Subcutaneous adipose tissue (tissue), 4 donors: ENCODE measurements at places on chromosomes 12 and 14. TPM values are rescaled to one million over a fixed set of nuclear protein-coding genes. Genes with fewer than 3 reads are reported as not detected.

LRRC9 gene
- total RNA-seq, result not detected

KRT6C gene
- not detected for total RNA-seq

SCN8A gene
- 0.49 TPM for total RNA-seq

LIN7A gene
- total RNA-seq, result 11.1 TPM

DPF3 gene
- 6.8 TPM for total RNA-seq

GLT1D1 gene
- total RNA-seq, result not detected

TAS2R50 gene
- total RNA-seq, result 4.6 TPM

REM2 gene
- 0.34 TPM for total RNA-seq

HRK gene
- 0.17 TPM for total RNA-seq

AACS gene
- 40.5 TPM for total RNA-seq

GYS2 gene
- 3.1 TPM for total RNA-seq

VRK1 gene
- total RNA-seq, result 13.6 TPM

FAM181A gene
- total RNA-seq, result not detected

TAS2R7 gene
- not detected for total RNA-seq

GAS2L3 gene
- 8.3 TPM for total RNA-seq

ACOT4 gene
- 4.9 TPM for total RNA-seq

DTX3 gene
- total RNA-seq, result 3.7 TPM

MAP1LC3B2 gene
- total RNA-seq, result 1.1 TPM

AMN gene
- not detected for total RNA-seq

LPAR5 gene
- 0.82 TPM for total RNA-seq

KRT6B gene
- not detected for total RNA-seq

DCAF5 gene
- 40.3 TPM for total RNA-seq

OTOGL gene
- total RNA-seq, result 0.66 TPM

PPP4R4 gene
- total RNA-seq, result 1.3 TPM

CCDC175 gene
- not detected for total RNA-seq

HSPB8 gene
- total RNA-seq, result 26.9 TPM
